Lung microvascular endothelial cell (primary cell): ENCODE measurements at places on chromosomes 2 and 18.

GRCh38 chr2:227125506-227125905, 38.5 kb downstream of the COL4A4 start:
- peak; percentile 6 for DNase-seq

- DNase-seq, result no peak
These were observed 74.0 kb upstream of the TEX51 start for GRCh38 chr2:126824663-126825062.

DNA sequence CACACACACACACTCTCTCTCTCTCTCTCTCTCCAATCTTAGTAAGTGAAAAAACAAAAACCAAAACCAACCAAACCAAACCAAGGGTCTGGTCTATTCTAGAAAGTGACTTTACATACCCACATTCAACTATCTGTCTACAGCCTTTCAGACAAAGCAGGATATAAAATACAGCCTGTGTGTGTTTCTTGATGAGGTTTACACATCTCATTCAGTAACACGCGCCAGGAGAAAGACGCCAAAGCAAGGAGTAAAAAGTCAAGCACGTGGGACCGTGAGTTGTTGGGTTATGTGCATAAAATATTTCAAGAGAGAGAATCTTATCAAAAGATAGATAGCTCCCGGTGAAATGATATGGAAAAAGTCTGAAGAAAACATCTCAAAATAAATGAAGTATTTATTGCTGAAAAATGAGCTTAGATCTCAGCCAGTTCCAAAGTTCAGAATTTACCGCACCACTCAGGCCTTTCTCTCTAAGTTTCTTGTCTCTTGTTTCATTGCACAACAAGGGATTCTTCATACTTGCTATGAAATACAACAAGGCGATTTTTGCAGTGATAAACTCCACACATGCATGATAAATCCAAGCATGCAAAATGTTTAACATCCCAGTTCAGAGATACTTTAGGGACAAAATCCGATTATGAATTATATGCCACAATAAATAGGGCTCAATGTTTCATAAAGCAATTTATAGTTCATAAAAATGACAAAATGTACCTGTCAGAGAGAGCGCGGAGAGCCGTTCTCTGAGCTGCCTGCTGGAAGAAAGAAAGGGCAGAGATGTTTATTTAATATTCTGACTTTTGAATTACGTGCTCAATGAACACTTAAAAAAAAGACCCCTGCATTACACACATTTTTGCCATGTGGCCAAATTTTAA, 159.3 kb upstream of the REV1 start:
- no peak for DNase-seq

DNA sequence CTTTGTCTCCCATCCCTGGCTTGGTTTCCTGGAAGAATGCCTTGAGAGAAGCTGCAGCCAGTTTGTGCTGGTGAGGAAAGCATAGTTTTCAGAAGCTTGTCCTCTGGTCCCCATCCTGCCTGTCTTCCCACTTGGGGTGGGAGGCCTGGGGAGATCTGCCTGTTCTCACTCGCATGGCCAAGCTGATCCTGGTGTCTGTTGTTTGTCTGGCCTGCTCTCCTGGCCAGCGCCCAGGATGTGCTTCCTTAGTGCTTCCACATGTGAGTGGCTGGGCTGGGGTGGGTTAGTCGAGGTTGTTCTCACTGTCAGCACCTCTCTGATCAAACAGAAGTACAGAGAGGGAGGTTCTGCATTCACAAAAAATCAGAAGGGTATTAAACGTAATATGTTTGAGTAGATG, 49.5 kb downstream of the PTPRM start:
- no peak for DNase-seq

GRCh38 chr18:2444201-2444875, 127.0 kb downstream of the METTL4 start:
- no peak for DNase-seq

DNA sequence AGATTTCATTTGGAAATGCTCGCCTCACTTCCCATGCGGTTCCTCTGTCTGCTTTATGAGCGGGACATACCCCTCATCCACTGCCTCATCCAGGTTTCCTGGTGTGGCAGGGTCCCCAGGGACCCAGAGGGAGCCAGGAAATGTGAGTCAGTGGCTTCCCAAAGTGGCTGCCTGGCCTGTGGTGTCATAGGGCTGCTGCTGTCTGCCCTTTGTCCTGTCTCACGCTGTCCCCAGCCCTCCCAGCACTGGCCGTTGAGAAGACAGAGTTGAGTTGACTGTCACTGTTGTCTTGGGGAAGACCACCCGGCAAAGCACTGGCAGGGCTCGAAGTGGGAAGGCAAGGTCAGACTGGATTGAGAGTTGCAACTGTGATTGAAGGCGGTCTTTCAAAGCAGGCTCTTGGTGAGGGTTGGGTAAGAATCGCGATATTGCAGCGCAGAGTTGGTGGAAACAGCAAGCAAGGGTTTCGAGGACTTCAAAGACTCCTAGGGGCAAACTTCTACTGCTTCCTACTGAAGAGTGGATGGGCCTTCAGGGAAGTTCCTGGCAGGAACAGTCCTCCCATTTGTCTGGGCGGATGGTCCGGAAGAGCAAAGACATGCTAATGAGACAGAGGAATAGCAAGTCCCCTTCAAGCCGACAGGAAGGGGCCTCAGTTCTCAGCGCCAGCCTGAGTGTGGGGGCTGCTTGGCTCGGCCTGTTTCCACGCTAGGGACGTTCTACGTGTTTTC, 33.9 kb downstream of the RAB31 start:
- peak; percentile 69 for DNase-seq

GRCh38 chr2:23536326-23536725, 151.3 kb downstream of the KLHL29 start:
- no peak for DNase-seq

DNA sequence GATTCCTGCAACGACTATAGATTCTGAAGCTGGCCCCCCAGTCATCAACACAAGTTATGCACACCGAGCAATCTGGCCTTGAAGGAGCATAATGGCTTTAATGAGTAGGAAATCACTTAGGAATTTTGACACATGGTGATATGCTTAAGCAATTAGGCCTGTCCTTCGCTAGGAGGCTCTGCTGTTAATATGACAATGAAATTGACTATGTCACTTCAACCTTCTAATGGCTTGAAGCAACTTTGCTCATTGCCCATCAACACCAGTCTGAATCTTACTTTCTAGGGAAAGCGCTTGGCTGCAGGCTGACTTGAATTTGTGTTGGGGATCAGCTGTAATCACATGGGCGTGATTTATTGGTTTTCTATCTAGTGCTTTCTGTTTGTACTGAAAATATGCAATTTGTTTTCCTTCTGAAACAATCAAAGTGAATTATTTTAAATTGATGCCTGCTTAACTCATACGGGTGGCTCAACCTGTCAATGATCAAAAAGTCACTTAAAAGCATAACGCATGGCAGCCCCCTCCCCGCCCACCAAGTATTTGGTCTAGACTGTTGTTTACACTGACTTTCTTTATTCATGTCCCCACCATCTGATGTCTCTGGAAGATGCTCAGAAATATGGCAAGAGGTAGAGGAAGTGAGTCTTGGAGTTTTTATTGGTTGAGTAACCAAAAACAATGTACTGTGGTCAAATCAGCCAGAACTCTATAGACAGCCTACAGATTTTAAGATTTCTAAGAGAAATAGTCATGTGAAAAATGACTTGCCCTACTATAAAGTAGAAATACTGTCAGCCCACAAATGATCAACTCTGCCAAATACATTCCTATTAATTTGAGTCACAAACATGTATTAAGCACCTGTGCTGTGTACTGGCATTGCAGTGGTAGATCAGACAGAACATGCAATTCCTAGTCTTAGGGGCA, 344.9 kb downstream of the RBM43 start:
- DNase-seq, result no peak

DNA sequence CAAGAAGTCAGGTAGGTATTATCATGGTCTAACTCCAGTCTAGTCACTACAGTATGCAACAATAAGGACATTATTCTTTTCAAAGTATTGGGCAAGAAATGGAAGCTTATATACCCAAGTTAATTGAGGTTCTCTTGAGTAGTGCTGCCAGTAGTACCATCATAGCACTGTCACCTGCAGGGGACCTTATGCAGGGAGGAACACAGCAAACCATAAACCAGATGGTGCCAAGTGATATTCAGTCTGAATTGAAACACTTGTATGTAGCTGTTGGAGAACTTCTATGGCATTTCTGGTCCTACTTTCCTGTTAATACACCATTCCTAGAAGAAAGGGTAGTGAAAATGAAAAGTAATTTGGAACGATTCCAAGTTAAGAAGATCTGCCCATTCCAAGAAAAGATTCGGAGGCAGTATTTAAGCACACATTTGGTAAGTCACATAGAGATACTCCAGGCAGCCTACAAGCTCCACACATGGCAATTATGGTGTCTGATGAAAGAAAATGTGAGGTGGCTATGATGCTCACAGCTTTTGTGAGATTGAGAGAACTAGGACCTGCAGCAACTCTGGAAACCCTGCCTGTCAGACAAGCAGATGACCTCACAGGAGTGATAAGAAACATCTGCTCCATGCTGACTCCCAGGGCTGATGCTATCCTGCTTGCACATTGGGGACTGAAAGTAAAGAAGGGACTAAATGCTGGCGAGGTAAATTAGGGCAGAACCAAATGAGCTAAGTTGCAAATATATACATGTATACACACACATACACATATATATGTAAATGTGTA, 174.7 kb downstream of the MC4R start:
- DNase-seq, result no peak

GRCh38 chr2:135662088-135662487, 79.6 kb upstream of the UBXN4 start:
- no peak for DNase-seq

- DNase-seq, result no peak
These were observed 646.1 kb upstream of the ACVR2A start for GRCh38 chr2:147198651-147199171.

- no peak for DNase-seq
These were observed 250.1 kb upstream of the DPP10 start for GRCh38 chr2:114192362-114192761.

GRCh38 chr2:68046642-68047240, 16.1 kb downstream of the C1D start:
- DNase-seq, result no peak

DNA sequence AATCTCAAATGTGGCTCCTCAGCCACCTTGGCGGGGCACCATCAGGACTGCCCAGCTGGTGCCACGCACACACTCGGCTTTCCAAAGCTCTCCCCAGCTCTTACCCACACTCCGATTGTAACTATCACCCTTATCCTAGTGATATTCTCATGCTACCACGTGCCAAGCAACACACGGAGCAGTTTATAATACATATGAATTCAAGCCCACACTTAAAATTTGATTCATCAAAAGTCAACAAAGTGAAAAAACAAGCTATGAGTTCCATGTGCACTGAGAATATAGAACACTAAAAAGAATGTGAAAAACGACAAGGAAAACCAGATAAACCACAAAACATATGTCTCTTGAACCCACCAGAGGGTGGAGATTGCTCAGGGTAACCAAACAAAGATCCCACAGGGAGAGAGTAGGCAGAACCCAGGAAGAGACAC, 31.6 kb downstream of the LONRF2 start:
- no peak for DNase-seq

GRCh38 chr2:121203591-121204249, 81.3 kb downstream of the TFCP2L1 start:
- DNase-seq, result no peak

DNA sequence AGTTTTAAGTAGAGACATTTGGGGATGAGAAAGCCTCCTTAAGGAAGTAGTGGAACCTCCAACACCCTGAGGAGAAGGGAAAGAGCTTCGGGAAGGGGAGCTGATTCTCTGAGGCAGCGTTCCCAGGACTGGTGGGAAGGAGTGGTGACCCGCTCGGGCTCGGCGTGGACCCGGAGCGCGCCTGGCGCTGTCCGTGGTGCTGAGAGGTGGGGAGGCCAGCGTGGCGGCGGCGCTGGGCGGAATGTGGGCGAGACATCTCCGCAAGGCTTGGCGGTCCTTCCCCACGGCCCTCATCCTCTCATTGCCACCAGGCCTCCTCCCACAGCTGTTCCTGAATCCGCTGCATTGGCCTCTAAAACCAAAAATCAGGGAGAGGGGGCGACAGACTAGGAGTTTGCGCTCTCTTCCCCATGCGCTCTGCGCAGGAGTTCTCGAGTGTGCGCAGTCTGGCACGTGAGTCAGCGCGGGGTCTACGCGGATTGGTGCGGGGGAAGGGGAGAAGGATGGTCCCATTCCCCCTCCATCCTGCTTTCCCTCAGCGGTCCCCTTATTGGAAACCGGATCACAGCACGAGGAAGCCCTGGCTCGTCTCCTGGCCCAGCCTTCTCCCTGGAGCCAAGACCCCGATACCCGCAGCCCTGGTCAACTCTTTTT, 857 bp downstream of the RESP18 start:
- DNase-seq, result peak; percentile 38

DNA sequence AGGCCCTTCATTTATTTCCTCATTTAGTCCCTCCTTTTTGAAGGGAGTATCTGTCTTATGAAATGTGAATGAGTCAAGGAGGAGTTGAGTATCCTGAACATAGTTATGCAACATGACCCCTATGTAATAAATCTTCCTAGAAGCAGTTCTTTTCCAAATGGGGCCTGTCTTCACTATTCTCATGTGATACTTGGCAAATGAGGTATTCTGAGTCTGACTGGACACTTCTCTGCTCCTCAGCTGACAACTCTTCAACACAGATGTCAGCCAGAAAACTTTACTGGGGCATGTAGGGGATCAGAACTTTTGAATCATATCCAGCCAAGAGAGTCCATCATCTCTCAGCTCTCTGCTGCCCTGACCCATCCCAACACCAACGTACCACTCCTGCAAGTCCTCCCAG, 291.6 kb downstream of the ZNF385B start:
- no peak for DNase-seq

DNA sequence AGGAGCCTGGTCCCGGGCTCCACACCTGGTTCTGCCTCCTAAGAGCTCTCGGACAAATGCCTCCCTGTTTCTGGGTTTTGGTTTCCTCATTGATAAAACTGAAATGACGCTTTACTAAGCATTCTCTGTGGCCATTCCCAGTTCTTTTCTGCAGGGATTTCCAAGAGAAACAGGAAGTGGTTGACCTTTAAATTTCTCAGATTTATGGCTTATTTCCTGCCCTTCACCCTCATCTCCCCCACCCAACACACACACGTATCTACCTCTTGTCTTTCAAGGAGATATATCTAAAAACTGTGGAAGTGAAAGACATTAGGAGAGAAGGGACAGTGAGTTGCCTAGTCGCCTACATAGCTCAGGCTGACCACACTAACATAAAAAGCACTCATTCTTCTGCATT, 53.0 kb downstream of the PIEZO2 start:
- peak; percentile 8 for DNase-seq

GRCh38 chr2:240363746-240364581, 71.5 kb upstream of the GPC1 start:
- DNase-seq, result no peak

GRCh38 chr2:49296107-49296867, 142.0 kb upstream of the FSHR start:
- DNase-seq, result no peak

DNA sequence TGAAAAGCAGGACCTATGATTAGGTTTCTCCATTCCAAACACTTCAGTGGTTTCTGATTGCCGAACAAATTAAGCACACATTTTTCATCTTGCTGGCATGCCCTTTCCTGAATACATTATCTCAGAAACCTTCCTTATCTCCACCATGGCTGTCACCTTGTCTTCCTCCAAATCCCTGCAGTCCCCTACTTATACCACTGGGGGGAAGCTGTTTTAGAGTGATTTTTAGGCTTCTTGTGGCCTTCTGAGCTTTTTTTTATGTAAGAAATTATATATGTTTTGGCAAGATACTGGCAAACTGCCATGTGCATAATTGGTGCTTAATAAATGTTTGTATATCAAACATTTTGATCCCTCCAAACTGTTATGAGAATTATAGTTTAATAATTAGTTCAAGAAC, 229.2 kb downstream of the MYT1L start:
- peak; percentile 21 for DNase-seq
